ENCODE measurements at places on chromosomes 1 and 21.

DNA sequence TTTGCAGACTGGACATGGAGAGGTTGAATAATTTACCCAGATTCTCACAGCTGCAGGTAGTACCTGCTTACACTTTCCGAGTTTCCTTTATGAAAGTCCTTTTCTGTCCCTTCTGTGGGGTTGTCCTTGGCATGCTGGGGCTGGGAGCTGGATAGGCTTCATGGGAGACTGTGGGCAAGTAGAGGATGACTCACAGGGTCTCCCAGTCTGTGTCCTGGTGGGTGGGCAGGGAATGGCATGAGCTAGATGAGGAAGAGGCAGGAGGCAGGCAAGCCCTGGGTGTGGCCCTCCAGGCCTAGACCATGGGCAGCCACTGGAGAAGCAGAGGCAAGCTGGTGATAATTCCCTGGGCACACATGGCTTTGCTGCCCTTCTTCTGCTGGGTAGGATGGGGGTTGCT lies 80.6 kb downstream of the NAV1 start:
- no peak for DNase-seq

DNA sequence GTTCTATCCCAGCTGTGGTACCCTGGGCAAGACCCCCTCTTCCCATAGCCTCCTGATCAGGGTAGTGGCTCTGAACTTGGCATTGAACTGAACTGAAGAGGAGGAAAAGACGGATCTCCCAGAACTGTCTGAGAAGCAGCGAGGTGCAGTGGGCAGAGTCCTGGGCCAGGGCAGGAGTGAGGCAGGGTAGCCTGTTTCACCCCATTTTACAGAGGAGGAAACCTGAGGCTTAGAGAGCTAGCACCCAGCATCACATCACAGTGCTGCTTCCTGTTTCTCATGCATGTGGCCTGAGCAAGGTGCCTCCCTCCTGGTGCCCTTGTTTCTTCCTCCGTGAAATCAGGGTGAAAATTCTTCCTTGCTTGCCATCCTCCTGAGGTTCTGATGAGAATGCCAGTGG lies 17.1 kb downstream of the ZNF362 start:
- DNase-seq, result no peak

- DNase-seq, result no peak
Measured at GRCh38 chr1:43439781-43440180, 13.9 kb downstream of the HYI start.

DNA sequence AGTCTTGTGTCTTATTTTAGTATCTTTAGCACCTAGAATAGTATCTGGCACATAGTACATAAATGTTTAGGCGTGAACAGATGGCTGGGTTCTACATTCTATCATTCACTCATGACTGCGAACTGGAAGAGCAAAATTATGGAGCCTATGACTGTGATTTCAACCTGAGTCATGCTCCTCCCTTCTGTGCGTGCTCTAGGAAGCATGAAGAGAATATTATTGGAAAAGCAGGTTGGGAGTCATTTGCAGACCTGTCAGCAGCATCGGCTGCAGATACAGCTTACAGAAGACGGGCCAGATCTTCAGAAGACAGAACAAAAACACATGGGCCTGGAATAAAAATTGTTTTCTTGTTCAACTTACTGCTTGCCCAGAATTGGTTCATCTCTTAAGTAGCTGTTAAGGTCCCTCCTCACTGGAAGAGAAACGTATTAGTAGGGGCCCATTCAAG lies 344.0 kb upstream of the USP24 start:
- no peak for DNase-seq

- DNase-seq, result no peak
Measured at GRCh38 chr1:211258310-211258755, 833 bp upstream of the RCOR3 start.

DNA sequence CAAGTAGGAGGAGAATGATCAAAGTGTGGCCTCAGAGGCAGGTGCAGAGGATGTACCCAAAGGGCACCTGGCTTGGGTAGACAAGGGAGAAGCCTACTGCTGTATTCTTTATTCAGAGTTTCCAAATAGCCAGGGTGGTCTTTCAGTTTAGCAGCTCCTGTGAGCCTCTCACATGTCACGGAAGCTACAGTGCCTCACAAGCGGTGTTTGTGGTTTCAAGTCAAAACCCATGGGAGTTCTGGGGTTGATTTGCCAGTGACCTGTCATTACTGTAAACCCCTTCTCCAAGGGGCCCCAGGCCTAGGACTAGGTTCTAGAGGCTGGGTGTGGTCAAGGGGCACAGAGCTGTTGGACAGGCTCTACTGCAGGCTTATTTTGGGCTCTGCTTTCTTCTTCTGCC lies 10.2 kb upstream of the IL10 start:
- no peak for DNase-seq

GRCh38 chr21:15653710-15654109 lies 76.1 kb upstream of the USP25 start:
- no peak for DNase-seq

DNA sequence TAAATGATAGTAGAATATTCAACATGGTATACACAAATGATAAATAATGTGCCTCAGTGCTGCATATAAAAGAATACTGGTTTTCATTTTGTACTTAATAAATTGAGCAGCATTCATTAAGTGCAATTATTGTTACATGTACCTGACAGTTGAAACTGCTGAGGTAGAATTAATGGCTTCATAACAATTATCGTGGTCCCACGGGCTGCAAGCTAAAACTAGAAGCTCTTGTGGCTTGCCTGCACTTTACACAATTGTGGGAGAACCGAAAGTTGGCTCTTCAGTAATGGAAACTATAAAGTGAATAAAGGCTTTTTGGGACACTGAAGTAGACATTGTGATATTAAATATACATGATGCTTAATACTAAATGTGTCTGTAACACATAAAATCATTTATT lies 23.2 kb downstream of the INSL5 start:
- DNase-seq, result no peak

Measured in stimulated activated CD4-positive, alpha-beta T cell treated with anti-CD3 and anti-CD28 coated beads, Interleukin-1b, Interleukin-23, amount 100 ng/mL, for 1 hour (primary cell).